ENCODE measurements at places on chromosomes 12 and 14. TPM values are rescaled to one million over a fixed set of nuclear protein-coding genes. Genes with fewer than 3 reads are reported as not detected.

Gene NPAS3
- polyA plus RNA-seq: 0.62 TPM

Gene ALKBH2
- 17.8 TPM for polyA plus RNA-seq

Gene NXPH4
- not detected for polyA plus RNA-seq

DNA sequence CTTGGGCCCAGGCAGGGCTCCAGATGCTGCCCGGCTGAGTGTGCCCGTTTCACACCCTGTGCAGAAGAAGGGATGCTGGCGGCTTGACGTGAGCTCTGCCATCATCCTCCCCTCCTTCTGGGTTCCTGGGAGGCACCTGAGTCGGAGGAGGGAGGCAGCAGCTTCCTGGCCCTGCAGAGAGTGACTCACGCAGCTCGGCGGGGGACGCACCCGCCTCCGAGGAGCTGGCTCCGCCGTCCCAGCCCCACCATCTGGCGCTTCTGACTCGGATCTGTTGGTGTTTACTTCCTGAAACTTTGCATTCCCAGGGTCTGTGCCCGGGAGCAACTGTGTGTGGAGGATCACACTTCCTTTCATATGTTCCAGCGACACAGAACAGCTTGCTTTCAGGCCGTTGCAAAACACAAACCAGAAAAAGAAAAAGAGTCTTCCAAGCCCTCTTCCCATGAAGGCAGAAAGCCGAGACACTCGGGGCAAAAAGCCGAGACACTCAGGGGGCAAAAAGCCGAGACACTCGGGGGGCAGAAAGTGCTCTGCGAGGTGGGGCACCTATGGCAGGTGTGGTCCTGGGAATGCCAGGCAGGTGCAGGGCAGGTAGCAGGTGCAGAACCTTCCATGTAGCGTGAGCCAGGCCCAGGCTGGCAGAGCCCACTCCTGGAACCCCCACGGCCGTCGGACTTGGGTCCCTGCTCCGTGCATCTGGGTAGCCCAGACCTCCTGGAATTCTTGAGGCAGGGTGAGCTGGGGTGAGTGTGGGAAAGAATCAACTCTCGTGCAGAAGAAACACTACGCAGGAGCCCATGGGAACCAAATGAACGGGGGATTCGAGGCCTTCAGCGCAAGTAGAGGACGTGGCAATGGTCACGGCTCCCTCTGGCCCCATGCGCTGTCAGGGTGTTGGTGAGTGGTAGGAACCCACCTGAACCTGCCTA lies 27.6 kb upstream of the GALNT9 start:
- peaks cover 3% of the 10 kb centered on the region for H3K27me3 ChIP-seq
- peak overlapping the region; percentile 30 for H3K27ac ChIP-seq
- no peaks in the 10 kb centered on the region for H3K36me3 ChIP-seq

- H3K27me3 ChIP-seq: no peaks in the 10 kb centered on the region
- H3K36me3 ChIP-seq: peaks cover 13% of the 10 kb centered on the region
- H3K27ac ChIP-seq: no peak overlapping the region
These were observed 33.6 kb downstream of the E2F7 start for GRCh38 chr12:77031745-77032144.

DNA sequence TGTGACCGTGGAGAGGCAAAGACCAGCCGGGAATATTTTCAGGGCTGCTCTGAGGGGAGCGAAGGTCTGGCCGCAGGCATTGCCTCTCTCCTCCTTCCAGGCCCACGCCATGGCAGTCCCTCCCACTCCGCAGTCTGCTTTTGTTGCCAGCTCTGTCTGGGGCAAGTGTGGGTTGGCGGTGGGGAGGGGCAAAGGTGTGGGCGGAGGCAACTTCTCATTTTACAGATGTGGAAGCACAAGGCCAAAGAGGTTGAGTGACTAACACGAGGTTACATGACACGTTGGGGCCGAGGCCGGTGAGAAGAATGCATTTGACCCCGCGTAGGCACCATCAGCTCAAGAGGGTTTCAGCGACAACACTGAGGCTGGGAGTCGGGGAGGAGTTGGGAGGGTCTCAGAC lies 6.1 kb upstream of the FAIM2 start:
- H3K36me3 ChIP-seq: no peaks in the 10 kb centered on the region
- no peak overlapping the region for H3K4me3 ChIP-seq
- H3K27ac ChIP-seq: no peak overlapping the region
- peaks cover 3% of the 10 kb centered on the region for H3K27me3 ChIP-seq

DNA sequence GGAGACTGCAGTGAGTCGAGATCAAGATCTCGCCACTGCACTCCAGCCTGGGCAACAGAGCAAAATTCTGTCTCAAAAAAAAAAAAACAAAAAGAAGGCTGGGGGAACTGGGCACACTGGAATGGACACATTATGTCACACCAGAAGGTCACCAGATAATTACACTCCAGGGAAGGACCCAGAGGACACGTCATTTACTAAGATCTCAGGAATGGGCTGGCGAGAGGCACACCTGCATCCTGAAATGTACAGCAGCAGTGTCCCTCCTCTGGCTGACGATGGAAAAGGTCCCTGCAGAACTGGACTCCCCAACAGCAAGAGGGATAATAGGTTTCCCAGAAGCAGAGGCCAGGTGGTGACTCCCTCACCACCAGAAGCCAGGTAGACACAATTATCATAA lies 243.5 kb downstream of the BCL11B start:
- H3K27ac ChIP-seq: no peak overlapping the region
- no peaks in the 10 kb centered on the region for H3K36me3 ChIP-seq
- H3K4me1 ChIP-seq: no peaks in the 10 kb centered on the region
- H3K27me3 ChIP-seq: no peaks in the 10 kb centered on the region
- H3K4me3 ChIP-seq: no peak overlapping the region
- no peak for DNase-seq

DNA sequence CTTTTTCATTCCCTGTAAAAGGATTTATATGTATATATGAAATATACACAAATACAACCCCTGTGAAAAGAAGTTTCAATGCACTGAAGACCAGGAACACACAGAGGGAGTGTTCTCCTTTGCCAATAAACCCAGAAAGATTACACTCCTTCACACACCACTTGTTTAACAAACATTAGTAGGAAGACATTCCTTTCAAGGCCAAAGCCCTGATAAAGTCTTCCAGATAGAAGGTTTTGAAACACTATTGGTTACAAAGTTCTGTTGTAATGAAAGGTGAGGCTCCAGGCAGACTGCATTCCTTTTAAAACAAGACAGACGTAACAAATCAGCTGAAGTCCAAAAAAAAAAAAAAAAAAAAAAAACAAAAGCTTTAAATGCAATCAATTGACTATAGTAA lies 81.0 kb downstream of the PTPN21 start:
- H3K4me1 ChIP-seq: no peaks in the 10 kb centered on the region
- peak overlapping the region; percentile 52 for H3K27ac ChIP-seq
- H3K27me3 ChIP-seq: no peaks in the 10 kb centered on the region

DNA sequence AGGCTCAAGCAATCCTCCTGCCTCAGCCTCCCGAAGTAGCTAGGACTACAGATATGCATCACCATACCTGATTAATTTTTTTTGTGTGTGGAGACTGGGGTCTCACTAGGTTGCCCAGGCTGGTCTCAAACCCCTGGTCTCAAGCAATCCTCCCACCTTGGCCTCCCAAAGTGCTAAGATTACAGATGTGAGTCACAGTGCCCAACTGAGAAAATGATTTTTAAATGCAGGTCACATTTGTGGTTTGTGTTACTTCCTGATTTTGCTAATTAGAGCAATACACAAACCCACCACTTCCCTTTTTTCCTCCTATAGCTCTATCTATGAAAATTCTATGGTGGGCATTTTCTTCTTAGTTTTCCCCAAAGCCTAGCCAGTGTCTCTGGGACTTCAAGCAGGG lies 45.5 kb upstream of the TMEM263 start:
- no peaks in the 10 kb centered on the region for H3K36me3 ChIP-seq
- no peaks in the 10 kb centered on the region for H3K4me1 ChIP-seq

- H3K27me3 ChIP-seq: no peaks in the 10 kb centered on the region
- DNase-seq: no peak
- H3K4me3 ChIP-seq: no peak overlapping the region
- no peaks in the 10 kb centered on the region for H3K36me3 ChIP-seq
These were observed 10.6 kb downstream of the GRIN2B start for GRCh38 chr12:13970803-13971202.

- H3K27ac ChIP-seq: no peak overlapping the region
- H3K4me1 ChIP-seq: no peaks in the 10 kb centered on the region
- H3K27me3 ChIP-seq: no peaks in the 10 kb centered on the region
- no peak for DNase-seq
- no peaks in the 10 kb centered on the region for H3K36me3 ChIP-seq
- H3K4me3 ChIP-seq: no peak overlapping the region
These were observed 263.0 kb upstream of the ALG10 start for GRCh38 chr12:33759279-33759678.

- peaks cover 2% of the 10 kb centered on the region for H3K4me1 ChIP-seq
- peaks cover 31% of the 10 kb centered on the region for H3K36me3 ChIP-seq
- no peak overlapping the region for H3K4me3 ChIP-seq
- DNase-seq: peak; percentile 38
- H3K27me3 ChIP-seq: no peaks in the 10 kb centered on the region
These were observed 18.4 kb upstream of the GALNT16 start for GRCh38 chr14:69241577-69241976.

DNA sequence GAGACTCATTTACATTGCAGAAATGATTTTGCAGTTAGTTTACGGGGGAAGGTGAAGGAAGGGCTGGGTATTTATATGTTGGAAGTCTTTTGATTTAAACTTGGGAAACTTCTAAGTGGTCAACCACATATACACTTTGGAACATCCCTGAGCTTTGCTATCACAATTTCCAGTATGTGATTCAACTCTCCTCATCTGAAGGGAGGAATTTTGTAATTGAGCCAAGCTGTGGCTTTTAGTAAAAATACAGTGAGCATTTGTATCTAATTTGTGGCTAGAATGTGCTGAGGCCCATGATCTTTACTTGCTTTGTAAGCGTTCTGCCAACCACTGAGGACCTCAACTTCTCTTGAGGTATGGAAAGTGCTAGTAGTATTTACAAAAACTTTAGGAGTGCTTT lies 235.0 kb upstream of the PDZRN4 start:
- H3K27ac ChIP-seq: no peak overlapping the region
- H3K4me1 ChIP-seq: no peaks in the 10 kb centered on the region
- no peak overlapping the region for H3K4me3 ChIP-seq
- no peaks in the 10 kb centered on the region for H3K36me3 ChIP-seq
- H3K27me3 ChIP-seq: no peaks in the 10 kb centered on the region

DNA sequence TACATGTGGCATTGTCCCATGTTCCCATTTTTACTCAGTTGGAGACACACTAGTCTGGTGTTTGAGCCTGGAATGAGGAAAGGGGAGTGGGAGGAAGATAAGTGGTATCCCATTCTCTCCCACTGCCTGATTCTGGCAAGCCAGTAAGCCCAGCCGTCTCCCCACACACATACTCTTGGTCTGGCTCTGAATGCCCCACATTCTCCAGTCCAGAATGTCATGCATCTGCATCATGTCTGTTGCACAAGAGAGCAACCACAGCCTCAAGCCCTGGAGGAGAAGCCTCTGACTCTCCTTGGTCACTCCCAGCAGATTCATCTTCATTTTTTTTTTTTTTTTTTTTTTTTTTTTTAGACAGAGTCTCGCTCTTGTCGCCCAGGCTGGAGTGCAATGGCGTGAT lies 48.0 kb downstream of the DRAM1 start:
- DNase-seq: no peak
- H3K4me3 ChIP-seq: no peak overlapping the region

GRCh38 chr14:76784881-76785280 lies 23.6 kb downstream of the VASH1 start:
- no peaks in the 10 kb centered on the region for H3K4me1 ChIP-seq
- H3K27ac ChIP-seq: no peak overlapping the region

DNA sequence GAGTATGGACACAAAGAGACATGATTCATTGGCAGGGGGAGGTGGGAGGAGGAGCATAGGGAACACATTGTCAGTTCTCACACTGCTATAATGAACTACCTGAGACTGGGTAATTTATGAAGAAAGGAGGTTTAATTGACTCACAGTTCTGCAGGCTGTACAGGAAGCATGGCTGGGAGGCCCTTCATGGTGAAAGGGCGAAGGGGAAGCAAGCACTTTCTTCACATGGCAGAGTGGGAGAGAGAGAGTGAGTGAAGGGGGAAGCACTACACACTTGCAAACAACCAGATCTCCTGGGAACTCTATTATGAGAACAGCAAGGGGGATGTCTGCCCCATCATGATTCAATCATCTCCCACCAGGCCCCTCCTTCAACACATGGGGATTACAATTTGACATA lies 391.8 kb downstream of the BMP4 start:
- H3K4me1 ChIP-seq: no peaks in the 10 kb centered on the region
- no peaks in the 10 kb centered on the region for H3K36me3 ChIP-seq
- H3K4me3 ChIP-seq: no peak overlapping the region

Data from small intestine (tissue), 16 donors.